Small intestine (tissue), 16 donors: ENCODE measurements at places on chromosomes 2 and 18. TPM values are rescaled to one million over a fixed set of nuclear protein-coding genes. Genes with fewer than 3 reads are reported as not detected.

FBXO36 gene
- polyA plus RNA-seq: 1.9 TPM

RALBP1 gene
- polyA plus RNA-seq: 30.4 TPM

TBR1 gene
- not detected for polyA plus RNA-seq

DNA sequence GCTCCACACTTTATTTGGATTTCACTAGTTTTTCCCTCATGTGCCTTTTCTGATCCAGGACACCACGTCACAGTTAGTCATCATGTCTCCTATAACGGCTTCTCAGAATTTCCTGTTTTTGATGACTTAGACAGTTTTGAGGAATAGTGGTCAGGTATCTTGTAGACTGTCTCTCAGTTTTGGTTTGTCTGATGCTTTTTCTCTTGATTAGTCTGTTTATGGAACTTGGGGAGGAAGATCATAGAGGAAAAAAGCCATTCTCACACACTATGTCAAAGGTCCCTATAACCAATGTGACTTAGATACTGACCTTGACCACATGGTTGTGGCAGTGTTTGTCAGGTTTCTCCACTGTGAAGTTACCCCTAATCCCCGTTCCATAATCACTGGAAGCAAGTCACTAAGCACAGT is 89.0 kb downstream of the RAPH1 start:
- H3K4me1 ChIP-seq: peaks cover 7% of the 10 kb centered on the region
- H3K27me3 ChIP-seq: no peaks in the 10 kb centered on the region
- H3K4me3 ChIP-seq: no peak overlapping the region

- no peaks in the 10 kb centered on the region for H3K36me3 ChIP-seq
- no peak overlapping the region for H3K27ac ChIP-seq
- H3K4me1 ChIP-seq: no peaks in the 10 kb centered on the region
- no peak for DNase-seq
Measured at GRCh38 chr18:59706499-59706898, 9.3 kb upstream of the CCBE1 start.

- H3K4me1 ChIP-seq: peaks cover 4% of the 10 kb centered on the region
- no peak overlapping the region for H3K27ac ChIP-seq
- peaks cover 6% of the 10 kb centered on the region for H3K36me3 ChIP-seq
- no peak for DNase-seq
Measured at GRCh38 chr2:127365211-127365643, 22.5 kb downstream of the MAP3K2 start.
